NCI-H1417 treated with DMSO at 0.1 percent for 48 hours (cell line): ENCODE measurements at places on chromosomes 4 and X.
A peak's percentile ranks its signal among the peaks of the same experiment; 100 is the strongest.

- DNase-seq: no peak
Measured at GRCh38 chr4:140260227-140260626, 106.2 kb upstream of the MAML3 start.

GRCh38 chrX:57902633-57903032 is 7.6 kb downstream of the ZXDA start:
- peak; percentile 71 for DNase-seq

DNA sequence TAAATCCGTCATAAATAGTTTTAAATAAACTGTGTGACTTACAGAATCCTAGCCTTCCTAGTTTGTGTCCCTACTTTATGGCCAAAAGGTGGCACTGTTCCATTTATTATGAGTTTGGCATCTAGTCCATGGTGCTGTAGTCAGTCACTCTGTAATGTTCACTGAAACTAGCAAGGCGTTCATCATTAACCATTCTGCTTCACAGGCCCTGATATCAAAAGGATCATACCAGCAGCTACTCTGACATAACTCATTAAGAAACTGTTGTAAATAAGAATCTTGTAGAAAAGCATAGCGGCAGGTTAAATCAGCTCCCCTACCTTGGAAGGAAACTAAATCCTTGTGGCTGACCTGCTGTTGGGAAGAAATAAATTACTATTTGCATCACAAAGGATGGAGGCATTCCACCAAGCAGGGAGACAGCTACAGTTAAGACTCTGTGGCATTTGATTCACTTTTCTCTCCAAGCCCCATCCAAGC is 919.6 kb upstream of the DIAPH2 start:
- peak; percentile 61 for DNase-seq

- no peak for DNase-seq
Measured at GRCh38 chrX:85590638-85591037, 211.2 kb upstream of the POF1B start.

DNA sequence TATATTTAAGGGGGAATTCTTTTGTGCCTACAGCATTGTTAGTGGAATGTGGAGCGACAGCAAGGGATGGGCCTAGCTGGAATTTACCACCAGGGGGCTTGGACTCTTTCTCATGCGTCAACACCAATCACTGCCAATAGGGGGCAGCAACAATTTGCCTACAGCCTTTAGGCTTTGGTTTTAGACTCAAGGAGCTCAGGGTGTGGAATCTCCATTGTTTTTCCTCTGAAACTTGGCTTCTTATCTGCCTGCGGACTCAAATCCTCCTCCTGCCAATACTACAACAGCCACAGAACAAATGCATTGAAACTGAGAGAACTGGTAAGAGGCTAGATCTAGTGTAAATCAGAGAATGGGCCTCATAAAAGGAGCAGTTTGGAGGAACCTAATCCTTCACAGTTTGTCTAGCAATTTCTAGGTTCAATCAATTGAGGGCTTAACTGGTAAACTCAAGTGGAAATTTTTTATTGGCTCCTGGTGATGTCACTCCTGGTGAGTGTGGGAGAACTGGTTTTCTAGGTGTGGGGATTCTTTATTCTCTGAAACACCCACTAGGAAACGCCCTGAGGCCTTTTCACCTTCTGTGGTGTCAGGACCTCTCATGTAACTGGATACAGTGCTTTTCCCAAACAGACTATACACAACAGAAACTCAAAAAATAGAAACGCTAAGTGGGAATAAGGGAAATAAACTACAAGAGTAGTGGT is 27.9 kb upstream of the TMSB4X start:
- no peak for DNase-seq

GRCh38 chr4:98568941-98569663 is 89.3 kb downstream of the TSPAN5 start:
- no peak for DNase-seq

GRCh38 chr4:52059372-52059771 is 8.3 kb downstream of the SPATA18 start:
- no peak for DNase-seq

DNA sequence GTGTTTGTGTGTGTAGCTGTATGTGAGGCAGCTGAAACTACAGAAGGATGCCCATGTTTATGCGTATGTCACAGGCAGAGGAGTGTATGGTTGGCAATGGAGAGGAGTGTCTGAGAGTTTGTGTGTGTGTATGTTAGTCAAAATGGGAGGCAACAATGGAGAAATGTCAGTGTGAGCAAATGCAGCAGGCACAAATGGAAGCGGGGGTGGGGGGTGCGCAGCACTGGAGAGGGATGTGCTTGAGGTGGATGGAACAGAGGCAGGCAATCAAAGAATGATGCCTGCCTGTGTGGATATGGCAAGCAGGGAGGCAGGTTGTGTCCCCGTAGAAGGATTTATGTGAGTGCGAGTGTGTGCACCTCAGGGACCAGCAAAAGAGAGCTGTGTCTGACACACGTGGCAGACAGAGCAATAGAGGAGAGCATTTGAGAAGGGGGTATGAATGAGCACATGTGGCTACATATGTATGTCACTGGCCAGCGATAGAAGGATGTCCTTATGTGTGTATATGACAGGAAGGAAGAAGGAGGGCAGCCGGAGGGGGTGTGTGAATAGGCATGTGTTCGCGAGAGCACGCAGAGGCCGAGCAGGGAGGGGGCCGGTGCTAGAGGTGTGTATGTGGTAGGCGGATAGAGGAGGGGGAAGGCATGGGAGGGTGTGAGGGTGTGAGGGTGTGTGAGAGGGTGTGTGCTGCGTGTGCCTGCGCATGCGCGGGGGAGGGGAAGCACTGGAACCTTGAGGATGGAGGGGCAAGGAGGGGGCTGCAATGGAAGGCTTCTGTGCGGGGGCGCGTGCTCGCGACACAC is 1.1 kb downstream of the PJA1 start:
- no peak for DNase-seq

GRCh38 chrX:154436374-154436982 is 476 bp upstream of the GDI1 start:
- DNase-seq: no peak

DNA sequence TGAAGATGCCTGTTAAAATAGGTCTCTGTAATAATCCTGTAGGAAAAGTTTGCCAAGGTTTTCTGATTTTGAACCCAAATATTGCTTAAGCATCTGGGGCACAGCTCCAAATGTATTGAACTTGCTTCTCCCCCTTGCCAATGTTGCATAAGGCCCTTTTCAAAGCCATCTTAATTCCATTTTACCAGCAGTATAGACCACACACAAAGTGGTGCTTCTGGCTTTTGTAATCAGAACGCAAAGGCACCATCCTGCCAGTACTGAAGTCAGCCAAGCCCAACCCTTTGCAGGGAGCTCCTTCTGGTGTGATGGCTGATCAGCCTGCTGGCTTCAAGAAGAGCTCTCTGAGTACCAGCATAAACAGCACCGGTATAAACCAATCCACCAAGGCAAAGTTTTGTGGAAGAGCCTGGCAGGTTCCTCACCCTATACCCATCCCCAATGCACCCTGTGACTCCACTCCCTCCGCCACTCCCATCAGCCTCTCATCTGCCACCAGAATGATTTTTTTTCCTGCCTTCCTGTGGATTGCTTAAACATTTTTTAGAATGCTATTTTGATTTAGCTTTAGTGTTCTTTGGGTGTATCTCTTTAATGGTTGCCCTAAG is 39.2 kb upstream of the USP9X start:
- no peak for DNase-seq

DNA sequence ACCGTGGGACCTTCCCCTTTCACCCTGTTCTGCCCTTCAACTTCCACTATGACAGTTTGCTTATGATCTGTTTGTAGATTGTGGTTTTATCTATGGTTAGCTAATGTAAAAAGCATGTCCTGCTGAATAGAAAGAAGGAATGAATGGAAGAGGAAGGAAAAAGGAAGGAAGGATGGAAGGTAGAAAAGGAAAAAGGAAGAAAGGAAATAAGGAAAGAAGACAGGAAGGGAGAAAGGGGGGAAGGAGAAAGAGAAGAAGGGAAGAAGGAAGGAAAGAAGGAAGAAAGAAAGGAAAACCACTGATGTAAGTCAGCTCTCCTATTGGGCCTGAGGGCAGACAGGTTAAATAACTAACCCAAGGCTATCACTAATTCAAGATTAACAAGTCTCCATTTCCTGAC is 319.1 kb upstream of the KLF3 start:
- DNase-seq: no peak

DNA sequence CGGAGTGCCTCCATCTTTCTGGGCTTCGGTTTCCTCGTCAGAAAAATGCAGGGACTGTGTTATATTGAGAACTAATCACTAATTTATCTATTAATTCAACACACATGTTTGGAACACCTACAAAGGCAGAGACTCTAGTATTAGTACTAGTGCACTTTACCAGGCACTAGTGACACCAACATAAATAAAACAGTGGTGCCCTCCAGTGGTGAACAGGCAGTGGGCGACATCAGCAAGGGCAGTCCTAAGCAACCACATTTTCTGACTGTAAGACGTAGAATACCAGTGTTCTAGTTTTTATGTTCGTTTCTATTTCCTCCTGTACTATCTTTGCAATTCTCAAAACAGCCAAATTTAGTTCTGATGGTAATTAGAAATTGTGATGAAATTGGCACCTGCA is 69.1 kb upstream of the UCP1 start:
- DNase-seq: no peak

DNA sequence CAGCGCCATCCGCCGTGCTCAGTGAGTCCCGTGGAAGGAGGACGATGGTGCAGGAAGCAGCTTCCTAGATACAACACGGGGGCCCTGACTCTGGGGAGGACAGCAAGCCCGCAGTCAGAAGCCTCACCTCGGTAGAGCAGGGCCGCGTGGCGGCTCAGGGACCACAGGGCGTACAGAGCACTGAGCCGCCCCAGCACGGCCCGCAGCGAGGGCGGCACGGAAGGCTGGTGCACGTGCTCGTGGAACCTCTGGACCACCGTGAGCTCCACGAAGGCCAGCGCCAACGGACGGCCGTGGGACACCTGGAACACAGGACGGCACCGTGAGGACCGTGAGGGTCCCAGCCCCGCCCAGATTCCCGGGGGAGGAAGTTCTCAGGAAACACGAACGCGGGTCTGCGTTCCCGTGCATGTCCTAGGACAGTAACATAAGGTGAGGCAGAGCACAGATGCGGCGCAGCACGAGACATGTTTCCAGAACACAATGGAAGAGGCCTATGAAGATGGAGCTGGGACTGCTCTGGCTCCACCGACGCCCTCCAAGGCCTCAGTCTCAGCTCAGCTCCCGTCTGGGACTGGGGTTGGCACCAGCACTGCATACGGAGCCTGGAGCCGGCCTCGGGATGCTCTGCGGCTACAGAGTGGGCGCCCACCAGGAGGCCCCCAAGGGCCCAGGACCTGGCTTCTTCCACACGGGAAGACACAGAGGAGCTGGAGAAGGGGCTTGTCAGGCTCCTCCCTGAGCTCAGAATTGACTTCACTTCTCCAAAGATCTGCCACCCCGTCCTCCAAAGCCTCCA is 65.5 kb downstream of the ACOX3 start:
- no peak for DNase-seq

- DNase-seq: no peak
Measured at GRCh38 chrX:148618470-148619445, 118.3 kb downstream of the AFF2 start.

- DNase-seq: no peak
Measured at GRCh38 chrX:1925053-1925481, 310.2 kb downstream of the ASMT start.

DNA sequence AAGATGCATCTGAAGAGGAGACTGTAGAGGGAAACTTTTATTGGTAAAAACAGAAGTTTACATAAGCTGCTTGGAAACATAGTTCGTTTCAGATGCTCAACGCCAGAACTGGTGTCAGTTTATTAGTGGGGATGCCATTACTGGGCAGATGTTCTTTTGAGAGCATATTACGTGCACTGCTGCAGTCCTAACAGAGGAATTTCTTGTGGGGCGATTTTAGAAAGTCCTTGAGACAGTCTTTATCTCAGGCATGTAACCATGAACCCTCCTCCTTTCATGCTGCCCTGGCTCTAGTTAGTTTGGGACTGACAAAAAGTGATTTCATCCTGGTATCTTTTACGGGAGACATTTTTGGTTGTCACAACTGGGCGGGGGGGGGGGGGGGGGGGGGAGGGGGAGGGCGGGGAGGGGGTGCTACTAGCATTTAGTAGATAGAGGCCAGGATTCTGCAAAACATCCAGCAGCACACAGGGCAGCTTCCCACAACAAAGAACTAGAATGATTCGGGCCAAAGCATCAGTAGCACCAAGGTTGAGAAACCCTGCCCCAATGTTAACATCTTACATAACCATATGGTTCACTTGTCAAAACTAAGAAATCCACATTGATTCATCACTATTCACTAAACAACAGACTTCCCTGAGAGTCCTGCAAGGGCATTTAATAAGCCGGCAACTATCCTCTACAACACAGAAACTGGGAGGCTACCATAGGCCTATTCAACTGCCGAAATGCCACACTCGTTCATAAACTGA is 118.6 kb upstream of the FTHL17 start:
- no peak for DNase-seq

DNA sequence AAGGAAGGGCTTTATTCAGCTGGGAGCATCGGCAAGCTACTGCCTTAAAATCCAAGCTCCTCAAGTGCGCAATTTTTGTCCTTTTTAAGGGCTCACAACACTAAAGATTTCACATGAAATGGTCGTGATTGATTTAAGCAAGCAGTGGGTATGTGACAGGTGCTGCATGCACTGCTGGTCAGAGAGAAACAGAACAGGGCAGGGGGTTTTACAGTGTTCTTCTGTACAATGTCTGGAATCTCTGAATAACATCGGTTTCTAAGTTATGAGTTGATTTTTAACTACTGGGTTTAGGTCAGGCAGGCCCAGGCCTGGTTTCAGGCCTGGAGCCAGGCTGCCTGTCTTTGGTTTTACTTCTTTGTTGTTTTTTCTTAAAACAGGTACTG is 6.0 kb downstream of the UGT2B17 start:
- no peak for DNase-seq

- DNase-seq: no peak
Measured at GRCh38 chr4:54741202-54741601, 83.4 kb downstream of the KIT start.

GRCh38 chr4:15651676-15652075 is 3.5 kb downstream of the FBXL5 start:
- DNase-seq: no peak

GRCh38 chr4:78325271-78326157 is 226.1 kb upstream of the ANXA3 start:
- no peak for DNase-seq

DNA sequence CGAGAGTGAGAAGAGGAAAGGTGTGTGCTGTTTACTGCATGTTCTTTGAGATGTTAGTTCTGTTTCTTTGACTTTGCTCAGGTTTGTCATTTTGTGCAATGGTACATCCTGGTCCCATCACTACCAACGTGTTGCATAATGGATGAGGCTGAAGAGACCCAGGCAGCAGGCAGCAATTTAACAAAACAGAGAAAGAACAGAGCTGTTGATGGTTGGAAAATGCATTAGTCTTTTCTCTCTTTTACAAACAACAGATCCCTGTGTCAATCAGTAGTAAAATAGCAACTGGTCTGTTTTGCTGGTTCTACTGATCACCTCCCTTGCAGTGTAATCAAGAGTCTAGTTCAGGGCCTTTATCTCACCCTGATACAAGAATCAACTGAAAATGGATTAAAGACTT is 64.8 kb upstream of the LIMCH1 start:
- DNase-seq: no peak

GRCh38 chr4:105645440-105645839 is 63.0 kb downstream of the INTS12 start:
- no peak for DNase-seq
